ENCODE measurements at places on chromosomes 1 and 21.

DNA sequence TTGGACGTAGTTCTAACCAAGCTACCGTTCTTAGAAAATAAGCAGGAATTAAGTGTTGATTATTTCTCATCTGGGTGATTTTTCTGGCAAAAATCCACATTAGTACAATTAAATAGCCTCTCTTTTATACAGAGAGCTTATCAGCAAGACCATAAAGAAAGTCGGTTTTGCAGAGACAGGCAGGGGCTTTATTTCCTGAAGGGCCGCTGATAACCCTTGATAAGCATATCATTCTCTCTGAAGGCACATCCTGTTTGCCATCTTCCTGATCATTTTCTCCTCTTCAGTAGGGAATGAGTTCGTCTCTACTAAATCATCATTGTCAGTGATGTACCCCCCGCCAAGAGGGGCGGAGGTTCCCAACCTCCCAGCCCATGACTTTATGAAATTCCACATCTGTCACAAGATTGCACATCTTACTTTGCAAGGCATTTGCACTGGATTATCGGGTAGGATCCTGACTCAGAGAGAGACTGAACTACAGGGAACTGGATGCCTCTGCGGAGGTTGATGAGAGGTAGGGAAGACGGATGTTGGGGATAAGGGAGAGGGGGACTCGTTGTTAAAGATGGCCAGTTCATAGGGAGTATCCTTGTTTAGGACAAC, 115.7 kb downstream of the KCNJ6 start:
- no peak for DNase-seq

- no peak for DNase-seq
Observed at GRCh38 chr1:112472142-112472541, 36.6 kb upstream of the WNT2B start.

GRCh38 chr1:161787355-161787754, 21.2 kb downstream of the ATF6 start:
- DNase-seq: no peak

GRCh38 chr1:245500546-245500945, 345.8 kb downstream of the KIF26B start:
- no peak for DNase-seq

DNA sequence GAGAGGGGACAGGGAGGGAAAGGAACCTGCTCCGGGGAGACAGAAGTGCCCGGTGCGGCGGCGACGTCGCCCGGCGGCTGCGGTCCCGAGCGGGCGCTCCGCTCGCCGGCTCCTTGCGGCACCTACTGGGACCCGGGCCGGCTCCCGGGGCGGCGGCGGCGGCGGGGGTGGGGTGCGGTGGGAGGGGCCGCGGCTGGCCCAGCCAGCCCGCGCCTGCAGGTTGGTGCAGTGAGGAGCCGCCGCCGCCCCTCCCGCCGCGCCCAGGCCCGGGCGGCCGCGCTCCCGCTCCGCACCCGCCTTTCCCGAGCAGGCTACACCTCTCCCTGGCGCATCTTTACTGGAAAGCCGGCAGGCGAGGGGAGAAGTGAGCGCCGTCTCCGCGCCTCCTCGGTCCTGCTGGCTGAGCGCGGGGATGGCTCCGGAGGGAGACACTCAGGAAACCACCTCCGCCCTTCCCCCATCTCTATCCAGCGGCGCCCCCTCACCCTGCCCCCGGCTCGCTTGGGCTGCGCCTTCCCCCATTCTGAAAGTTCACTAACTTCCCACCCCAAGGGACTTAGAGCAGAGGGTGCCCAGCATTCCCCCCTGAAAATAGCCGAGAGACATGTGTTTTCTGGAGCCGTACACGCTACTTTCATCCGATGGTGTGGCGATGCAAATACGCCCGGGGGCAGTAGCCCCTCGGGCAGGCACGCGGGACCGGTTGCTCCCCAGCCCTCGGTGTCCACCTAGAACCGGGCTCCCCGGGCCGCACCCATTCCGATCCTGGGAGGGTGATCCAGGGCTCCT, at the start of gene PLD5:
Gene PLD5 (minus strand): TSS at position 127 of the 789 bp plus-strand sequence.
- peak; percentile 23 for DNase-seq

- no peak for DNase-seq
Observed at GRCh38 chr1:10975567-10976326, 36.7 kb upstream of the TARDBP start.

DNA sequence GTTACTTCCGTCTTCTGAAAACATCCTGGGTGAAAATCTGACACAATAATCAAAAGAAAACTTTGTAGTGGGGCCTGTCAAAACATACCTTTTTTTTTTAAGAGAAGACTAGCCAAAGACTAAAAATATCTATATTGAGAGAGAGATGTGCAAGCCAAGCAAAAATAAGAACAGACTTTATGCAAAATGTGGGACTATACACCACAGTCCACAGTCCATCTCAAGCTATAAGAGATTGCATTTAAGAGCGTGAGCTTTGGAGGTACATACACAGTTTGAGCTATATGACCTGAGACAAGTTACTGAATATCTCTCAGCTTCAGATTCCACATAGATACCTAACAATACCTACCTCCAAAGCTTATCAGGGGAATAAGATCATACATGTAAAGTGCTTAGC, 64.9 kb upstream of the DYNLT5 start:
- DNase-seq: no peak

DNA sequence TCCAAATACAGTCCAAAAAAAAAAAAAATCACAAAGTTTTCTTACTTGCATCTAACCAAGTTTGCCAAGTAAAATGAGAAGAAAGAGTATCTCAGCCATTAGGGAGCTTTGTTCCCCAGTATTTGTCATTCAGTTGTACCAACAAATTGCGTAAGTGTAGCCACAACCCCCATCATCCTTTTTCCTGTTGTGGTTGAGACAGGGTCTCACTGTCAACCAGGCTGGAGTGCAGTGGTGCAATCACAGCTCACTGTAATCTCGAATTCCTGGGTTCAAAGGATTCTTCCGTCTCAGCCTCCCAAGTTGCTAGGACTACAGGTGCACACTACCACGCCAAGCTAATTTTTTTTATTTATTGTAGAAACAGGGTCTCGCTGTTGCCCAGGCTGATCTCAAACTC, 9.5 kb downstream of the STX6 start:
- no peak for DNase-seq

- no peak for DNase-seq
Observed at GRCh38 chr1:67659229-67659628, 25.8 kb upstream of the GADD45A start.

GRCh38 chr1:906600-907420, 16.9 kb upstream of the SAMD11 start:
- DNase-seq: peak; percentile 22

GRCh38 chr1:214324896-214325800, 44.2 kb downstream of the SMYD2 start:
- no peak for DNase-seq

DNA sequence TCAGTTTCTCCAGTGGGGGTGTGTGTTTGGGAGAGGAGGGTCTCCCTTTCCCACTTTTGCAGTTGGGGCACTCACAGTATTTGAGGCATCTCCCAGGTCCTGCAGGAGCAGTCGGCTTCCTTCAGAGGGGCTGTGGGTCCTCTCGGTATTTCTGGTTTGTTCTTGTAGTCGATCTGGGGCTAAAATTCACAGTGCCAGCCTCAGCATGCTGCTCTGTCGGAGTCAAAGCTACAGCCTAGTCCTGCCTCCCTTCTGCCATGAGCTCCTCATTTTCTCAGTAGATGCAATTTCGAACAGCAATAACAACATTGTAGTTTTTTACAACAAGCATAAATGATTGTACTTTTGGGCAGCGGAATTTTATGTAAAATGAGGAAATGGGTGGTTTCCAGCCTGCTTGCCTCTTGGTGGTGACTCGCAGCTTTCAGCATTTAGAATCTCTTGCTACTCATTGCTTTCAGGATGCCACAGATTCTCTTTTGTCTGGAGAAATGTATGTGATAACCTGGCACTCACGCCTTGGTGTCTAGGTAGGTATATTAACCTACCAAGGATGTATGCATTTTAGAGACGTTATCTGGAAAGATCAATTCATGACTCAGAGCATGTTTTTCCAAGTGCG, 82.4 kb upstream of the C21orf91 start:
- DNase-seq: no peak

GRCh38 chr1:193458628-193459027, 272.2 kb upstream of the B3GALT2 start:
- DNase-seq: no peak

- no peak for DNase-seq
Observed at GRCh38 chr21:34639250-34639649, 24.3 kb upstream of the RCAN1 start.

- no peak for DNase-seq
Observed at GRCh38 chr1:209655411-209656231, 3.4 kb upstream of the LAMB3 start.

GRCh38 chr1:98211271-98211845, 290.5 kb upstream of the DPYD start:
- DNase-seq: no peak

- DNase-seq: no peak
Observed at GRCh38 chr21:45250914-45251634, 36.6 kb downstream of the POFUT2 start.

- peak; percentile 36 for DNase-seq
Observed at GRCh38 chr1:115491298-115492018, 150.3 kb upstream of the VANGL1 start.

DNA sequence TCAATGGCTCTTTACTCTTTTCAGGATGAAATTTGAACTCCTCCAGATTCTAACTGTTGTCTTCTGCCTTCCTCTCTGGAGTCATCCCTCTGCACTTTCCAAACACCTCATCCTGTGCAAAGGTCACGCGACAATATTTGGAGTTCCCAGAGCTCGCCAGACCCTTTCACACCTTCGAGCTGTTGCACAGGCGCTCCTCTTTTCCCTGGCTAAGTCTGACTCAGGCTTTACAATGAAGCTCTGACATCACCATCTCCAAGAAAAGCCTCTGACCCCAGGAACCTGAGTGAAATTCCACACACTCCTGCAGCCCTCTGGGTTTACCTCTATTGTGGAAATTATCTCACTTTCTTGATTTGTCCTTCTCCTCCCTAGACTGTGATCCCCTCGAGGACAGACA, 270.3 kb downstream of the RGS7 start:
- no peak for DNase-seq

DNA sequence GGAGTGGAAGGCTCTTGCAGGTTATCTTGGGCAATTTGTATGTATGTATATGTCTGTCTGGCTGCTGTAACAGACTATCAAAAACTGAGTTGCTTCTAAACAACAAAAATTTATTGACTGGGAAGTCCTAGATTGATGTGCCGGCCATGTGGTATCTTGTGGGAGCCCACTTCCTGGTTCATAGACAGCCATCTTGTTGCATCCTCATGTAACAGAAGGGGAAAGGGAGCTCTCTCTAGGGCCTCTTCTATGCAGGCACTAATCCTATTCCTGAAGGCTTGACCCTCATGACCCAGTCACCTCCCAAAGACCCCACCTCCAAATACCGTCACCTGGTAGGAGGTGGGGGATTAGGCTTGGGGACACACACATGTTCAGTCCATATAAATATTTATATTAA, 9.2 kb downstream of the GIPC2 start:
- DNase-seq: no peak

DNA sequence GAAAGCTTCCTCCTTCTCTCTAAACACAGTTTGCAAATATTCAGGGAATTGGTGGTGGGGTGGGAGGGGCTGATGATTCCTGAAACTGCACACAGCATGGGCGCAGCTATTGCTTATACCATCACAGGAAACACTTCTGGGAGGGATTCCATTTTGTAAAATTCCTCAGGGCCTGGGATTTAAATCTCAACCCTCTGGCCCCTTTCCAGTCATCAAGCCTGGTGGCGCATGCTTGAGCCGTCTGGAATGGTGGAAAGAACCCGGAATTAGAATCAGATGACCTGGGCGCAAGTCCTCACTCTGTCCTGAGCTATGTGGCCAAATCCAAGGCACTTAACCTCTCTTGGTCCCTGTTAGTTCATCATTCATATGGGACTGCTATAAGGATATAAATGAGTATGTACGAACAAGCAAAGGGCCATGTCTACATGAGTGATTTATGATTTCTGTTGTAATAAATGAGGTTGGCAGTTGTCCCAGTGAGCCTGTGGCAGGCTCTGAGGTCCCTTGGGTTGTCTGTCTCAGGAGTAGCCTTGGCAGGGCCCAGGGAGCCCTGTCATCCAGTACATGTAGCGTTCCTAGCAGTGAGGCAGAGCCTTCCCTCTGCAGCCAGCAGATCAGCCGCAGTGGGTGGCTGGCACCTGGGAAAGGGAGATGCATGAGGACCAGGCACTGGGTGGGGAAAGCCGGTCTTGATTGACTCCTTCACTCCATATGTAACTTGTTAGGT, 72.0 kb downstream of the MAN1C1 start:
- DNase-seq: peak; percentile 51

GRCh38 chr1:244354810-244355278, 96.9 kb downstream of the ADSS2 start:
- DNase-seq: no peak

DNA sequence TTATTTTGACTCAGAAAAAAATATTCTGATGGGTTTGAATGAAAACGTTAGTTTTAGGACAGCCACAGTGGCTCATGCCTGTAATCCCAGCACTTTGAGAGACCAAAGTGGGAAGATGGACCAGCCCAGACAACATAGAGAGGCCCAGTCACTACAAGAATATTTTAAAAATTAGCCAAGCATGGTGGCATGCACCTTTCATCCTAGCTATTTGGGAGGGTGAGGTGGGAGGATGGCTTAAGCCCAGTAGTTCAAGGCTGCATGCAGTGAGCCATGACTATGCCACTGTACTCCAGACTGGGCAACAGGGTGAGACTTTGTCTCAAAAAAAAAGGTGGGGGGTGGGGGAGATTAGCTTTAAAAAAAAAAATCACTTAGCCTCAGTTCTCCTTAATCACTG, 127.5 kb downstream of the LBR start:
- DNase-seq: no peak

DNA sequence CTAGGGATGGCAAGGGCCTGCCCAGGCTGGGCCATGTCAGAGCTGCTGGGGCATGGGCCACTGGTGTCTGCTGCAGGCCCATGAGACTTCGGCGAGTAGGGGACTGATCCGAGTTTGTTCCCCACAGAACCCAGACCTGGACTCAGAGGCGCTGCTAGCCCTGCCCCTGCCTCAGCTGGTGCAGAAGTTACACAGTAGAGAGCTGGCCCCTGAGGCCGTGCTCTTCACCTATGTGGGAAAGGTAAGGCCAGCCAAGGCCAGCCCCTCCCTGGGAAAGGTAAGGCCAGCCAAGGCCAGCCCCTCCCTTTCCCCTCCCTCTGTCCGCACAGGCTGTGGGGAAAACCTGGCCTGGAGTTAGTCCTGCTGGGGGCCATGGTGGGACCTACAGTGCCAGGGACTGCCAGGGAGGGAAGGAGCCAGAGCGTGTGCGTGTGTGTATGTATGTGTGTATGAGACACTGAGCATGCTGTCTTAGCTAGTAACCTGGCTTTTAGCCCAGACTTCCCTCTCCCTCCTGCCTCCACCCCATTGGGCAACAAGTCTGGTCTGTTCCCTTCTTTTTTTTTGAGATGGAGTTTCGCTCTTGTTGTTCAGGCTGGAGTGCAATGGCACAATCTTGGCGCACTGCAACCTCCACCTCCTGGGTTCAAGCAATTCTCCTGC, 8.0 kb downstream of the FAAH start:
- peak; percentile 79 for DNase-seq
